ENCODE measurements at places on chromosomes 11 and 22. TPM values are rescaled to one million over a fixed set of nuclear protein-coding genes. Genes with fewer than 3 reads are reported as not detected.
A peak's percentile ranks its signal among the peaks of the same experiment; 100 is the strongest.

Gene ROBO4
- 15.7 TPM for polyA plus RNA-seq

Gene ANGPTL5
- not detected for polyA plus RNA-seq

Gene C11orf42
- 0.91 TPM for polyA plus RNA-seq

Gene OR4A16
- not detected for polyA plus RNA-seq

Gene CRYBB3
- 0.27 TPM for polyA plus RNA-seq

Gene CAVIN3
- polyA plus RNA-seq = 8.5 TPM

Gene HBG2
- 1,458 TPM for polyA plus RNA-seq

Gene KDM4E
- polyA plus RNA-seq = 0.47 TPM

Gene APOA4
- polyA plus RNA-seq = not detected

Gene ENDOD1
- 19.8 TPM for polyA plus RNA-seq

Gene SULT4A1
- polyA plus RNA-seq = 4.0 TPM

GRCh38 chr11:6545917-6546605 lies 49.0 kb downstream of the DNHD1 start:
- DNase-seq = no peak

DNA sequence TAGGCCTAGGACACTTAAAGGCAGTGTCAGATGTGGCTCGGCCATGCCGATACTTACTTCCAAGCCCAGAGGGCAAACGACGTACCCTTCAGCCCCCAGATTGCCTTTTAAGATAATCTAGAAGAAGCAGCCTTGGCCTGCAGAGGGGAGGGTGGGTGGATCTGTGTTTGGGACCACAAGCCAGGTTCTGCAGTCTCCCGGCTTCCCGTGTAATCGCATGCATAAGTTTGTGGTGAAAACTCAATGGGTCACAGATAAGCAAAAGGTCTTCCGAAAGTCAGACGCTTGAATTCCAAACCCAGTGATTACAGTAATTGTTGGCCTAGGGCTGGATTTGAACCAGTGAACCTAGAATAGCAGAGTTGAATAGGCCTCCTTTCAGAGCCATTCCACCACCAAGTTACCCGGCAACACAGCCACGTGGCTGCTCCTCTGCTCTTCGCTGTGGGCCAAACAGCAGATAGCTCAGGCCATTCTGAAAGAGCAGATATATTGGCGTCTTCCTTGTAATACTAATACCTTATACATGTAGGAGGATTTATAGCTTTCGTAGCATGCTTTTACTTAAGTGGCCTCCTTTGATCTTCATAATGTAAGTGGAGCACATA lies 170.8 kb upstream of the CADM1 start:
- DNase-seq = no peak

DNA sequence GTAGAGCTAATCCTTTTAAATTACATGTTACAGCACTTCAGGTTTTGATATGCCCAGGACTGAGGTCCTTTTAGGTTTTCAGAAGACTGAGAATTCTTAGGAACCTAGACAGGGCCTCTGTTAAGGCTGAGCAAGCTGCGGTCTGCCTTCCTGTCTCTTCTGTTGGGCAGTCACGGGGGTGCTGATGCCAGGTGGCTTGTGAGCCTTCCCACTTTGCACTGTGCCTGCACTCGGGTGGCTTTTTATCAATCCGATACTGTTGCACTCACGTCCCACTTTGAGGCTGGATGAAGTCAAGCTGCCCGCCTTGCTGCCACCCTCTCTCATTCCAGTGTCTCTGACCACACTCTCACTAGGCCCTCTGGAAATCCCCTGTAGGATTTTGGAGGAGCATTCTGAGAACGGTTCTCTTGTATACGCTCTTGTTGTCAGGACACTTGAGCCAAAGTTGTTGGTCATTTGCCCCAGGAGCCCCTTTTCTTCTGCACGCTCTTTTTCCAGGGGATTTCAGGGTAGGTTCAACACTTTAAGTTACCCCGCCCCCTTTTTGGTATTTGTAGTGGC lies 141.8 kb downstream of the TEAD1 start:
- no peak for DNase-seq

GRCh38 chr22:48090332-48090672 lies 1327.9 kb downstream of the TBC1D22A start:
- DNase-seq = no peak

GRCh38 chr11:40722179-40722795 lies 737.2 kb downstream of the LRRC4C start:
- DNase-seq = peak; percentile 14

DNA sequence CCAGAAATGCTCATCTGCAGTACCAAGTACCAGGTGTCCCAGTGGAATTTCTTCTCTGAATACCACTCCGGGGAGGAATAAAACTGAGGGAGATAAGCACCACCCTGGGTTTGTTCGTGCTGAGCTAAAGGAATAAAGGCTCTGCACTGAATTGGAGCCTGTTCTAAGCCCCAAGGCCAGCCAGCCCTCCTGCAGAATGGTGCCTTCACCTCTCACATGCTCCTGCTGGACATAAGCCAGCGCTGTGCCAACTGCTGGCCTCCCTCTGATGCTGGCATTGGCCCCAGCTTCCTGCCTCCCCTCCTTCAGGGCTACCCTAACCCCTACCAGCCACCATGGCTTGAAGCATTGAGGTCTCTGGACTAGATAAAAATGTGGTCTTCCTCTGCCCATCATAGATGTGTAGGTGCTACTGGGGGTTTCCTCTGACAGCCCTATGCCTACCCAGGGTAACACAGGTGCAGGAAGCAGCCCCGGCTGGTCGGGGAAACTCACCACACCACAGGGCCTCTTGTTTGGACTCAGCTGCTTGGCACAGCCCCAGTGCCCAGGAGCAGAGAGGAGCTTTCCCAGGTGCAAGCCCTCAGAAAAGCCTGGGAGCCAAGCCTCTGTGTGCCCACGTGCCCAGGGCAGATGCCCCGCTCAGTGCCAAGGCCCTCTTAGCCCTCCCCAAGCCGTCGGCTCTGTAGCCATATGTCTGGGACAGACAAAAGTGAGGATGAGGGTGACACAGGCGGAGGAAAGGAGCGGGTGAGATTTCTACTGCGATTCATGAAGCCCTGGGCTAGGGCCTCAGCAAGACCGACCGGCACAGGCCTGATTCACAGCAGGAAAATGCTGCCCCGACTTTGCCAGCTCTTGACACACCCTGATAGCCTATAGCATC lies 34.1 kb upstream of the JAM3 start:
- no peak for DNase-seq

DNA sequence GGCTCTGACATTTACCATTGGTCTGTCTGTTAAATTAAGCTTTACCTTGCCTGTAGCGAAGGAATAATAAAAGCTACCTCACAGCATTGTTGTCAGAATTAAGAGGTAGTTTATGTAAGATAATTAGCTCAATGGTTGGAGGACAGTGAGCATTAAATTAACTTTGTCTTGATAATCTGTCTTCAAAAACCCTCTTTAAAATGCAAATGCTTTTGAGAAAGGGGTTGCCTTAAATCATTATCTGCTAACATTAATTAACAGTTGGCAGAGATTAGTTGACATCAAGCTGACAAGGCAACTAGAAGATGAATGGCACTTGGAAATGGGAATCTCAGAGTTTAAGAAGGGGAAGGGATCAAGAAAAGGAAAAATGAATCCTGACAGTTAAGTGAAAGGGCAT lies 761.1 kb upstream of the ARHGAP42 start:
- no peak for DNase-seq

GRCh38 chr11:73425108-73425507 lies 48.9 kb downstream of the RELT start:
- DNase-seq = no peak

DNA sequence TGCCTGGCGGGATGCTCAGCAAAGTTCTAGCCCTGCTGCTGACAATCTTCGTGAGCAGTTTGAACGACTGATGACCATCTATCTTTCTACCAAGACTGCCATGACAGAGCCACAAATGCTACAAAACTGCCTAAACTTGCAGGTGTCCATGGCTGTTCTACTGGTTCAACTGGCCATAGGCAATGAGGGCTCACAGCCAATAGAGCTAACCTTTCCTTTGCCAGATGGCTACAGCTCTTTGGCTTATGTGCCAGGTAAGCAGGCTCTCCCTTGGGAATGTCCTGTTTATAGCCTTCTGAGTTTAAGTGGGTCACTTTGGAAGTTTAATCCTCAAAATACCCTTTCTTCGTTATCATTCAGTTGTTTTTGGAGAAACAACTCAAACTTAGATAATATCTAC lies 20.1 kb downstream of the UBE4A start:
- no peak for DNase-seq

GRCh38 chr11:8811571-8811970 lies 99.4 kb upstream of the AKIP1 start:
- DNase-seq = no peak

- DNase-seq = no peak
Observed at GRCh38 chr11:131811383-131811782, 441.0 kb downstream of the NTM start.

DNA sequence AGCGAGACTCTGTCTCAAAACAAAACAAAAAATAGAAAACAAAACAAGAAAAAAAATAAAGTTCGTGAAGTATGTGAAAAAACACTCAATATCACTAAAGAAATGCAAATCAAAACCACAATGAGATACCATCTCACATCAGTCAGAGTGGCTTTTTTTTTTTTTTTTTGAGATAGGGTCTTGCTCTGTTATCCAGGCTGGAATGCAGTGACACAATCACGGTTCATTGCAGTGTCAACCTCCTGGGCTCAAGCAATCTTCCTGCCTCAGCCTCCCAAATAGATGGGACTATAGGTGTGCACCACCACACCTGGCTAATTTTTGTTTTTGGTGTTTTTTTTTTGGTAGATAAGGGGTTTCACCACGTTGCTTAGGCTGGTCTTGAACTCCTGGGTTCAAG lies 37.5 kb downstream of the ATG16L2 start:
- no peak for DNase-seq

- no peak for DNase-seq
Observed at GRCh38 chr11:46295312-46296058, 18.0 kb downstream of the CREB3L1 start.

GRCh38 chr11:58525037-58525614 lies 17.2 kb upstream of the OR5B21 start:
- DNase-seq = no peak

- DNase-seq = no peak
Observed at GRCh38 chr11:27678242-27678641, 22.0 kb downstream of the BDNF start.

- no peak for DNase-seq
Observed at GRCh38 chr11:98800696-98801095, 220.1 kb upstream of the CNTN5 start.

DNA sequence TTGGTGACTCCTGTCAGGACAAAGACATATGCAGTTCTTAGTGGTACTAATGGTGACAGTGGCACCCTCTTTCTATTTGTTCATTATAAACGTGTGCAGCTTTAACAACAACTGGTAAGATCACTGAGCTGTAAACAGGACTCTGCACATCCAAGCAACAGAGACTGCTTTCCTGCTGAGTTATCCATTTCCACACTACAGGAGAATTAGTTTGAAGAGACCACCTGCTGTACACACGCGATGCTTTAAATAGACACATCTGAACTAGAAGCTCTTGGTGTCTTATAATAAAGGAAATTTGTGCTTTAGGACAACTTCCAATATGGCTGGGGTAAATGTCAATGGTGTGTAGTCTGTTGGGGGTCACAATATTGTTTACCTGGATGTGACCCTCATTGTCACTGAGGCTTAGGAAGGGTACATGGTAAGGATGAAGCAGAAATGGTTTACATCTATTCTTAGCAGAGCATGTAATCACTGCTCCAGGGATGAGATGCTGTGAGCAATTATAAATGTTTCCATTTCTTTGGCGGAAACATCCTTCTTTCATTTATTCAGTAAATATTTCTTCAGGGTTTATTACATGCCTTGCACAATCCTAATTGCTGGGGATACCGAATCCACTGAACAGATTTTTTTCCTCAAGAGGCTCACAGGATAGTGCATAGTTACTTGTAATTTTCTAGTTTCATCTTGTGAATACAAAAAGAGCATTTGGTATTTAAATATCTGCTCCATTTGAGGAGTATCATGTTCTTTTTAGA lies 354.0 kb upstream of the CCDC90B start:
- DNase-seq = no peak

DNA sequence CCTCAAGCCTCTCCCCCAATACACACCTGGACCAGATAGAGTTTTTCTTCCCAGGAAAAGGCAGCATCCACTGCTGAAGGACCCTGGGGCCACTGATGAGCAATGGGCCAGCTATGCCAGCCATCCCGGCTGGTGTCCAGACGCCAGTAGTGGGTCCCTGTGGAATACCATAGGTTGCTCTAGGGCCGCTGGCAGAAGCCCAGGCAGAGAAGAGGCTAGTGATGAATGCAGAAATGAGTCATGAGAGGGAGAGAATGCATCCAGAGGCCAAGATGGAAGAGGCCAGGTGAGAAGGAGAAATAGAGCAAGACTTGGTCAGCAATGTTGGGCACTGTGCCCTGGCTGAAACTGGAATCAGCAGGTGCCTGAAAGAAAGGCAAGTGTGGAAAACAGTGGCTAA lies 8.9 kb downstream of the HPX start:
- no peak for DNase-seq

GRCh38 chr11:125025968-125026367 lies 37.1 kb upstream of the SLC37A2 start:
- DNase-seq = no peak

DNA sequence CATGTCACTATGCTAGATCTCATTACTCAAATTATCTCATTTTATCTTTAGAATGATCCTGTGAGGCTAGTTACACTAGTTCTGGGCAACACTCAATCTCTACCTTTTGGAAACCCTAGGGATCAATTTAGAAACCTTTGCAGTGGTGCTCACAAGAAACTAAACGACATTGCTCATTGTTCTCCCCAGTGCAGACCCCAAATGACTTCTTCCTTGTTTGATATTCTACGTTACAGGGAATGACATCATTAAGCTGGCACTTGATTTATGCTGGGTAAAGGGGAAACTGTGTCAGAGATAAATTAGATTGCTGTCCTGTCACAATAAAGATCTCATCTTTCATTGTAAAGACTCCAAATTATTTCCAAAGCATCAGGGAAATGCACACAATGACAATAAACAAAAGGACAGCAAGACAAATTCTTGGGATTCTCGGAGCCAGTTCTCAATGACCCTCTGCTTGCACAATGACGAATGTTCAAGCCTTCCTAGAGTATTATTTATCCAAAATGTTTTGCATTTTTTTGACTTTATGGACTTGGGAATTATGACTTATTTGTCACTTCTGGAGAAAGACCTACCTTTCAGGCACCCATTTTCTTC lies 1121.8 kb upstream of the TENM4 start:
- no peak for DNase-seq

DNA sequence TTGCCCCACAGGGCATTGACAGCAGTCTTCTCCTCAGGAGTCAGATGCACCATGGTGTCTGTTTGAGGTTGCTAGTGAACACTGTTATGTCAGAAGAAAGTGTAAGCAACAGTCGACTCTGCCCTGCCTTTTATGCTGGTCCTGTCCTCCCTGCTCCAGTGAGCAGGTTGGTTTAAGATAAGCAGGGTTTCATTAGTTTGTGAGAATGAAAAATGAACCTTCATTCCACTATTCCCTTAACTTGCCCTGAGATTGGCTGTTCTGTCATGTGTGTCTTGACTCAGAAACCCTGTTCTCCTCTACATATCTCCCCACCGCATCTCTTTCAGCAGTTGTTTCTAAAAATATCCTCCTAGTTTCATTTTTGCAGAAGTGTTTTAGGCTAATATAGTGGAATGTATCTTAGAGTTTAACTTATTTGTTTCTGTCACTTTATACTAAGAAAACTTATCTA lies at the start of gene HBD:
TSS of gene HBD (minus strand) at position 103 of the 454 bp plus-strand sequence. CDS start at position 53, 50 bp downstream.
- no peak for DNase-seq

All from left kidney (tissue), 8 donors.